Activated naive CD4-positive, alpha-beta T cell (primary cell): ENCODE measurements at places on chromosomes 6 and 20.

DNA sequence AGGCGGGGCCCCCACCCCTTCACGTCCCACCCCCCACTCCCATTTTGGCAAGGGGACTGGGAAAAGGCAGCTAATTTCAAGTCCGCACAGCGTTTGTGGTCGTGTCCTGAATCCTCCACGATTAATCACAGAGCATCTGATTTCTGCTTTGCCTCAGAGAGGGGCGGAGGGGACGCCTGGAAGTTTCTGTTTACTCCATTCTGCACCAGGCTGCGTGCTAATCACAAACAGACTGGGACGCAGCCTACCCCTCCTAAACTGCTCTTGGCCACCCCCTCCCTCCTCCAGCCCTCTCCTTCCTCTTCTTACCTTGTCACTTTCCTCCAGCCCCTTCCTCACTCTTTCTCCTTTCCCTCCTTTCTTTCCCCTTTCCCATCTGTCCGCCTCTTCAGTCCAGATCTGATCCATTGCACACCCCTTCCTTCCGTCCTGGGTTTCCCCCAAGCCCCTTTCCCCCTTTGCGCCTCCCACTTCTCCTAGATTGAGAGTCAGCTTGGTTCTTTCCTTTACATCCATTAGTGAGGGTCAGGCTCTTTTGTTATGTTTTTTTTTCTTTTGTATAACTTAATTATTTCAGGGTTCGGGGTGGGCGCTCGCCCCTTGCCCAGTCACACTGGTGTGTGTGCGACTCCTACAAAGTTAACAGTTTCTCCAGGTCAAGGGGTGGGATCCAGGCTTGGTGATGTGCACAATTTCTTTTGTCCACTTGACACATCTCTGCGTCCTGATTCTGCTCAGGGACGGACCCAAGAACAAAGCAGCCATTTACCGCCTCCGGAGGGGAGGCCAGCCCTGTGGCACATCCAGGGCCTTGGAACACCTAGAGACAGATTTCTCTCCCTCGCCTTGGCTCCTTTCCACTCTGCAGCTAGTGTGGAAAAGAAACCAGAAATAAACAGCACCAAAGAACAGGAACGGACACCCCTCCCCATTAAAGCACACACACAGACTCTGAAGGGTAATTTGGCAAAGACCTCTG, 520 bp upstream of the RIPOR3 start:
- DNase-seq = no peak

GRCh38 chr6:144745439-144745838, 460.3 kb downstream of the UTRN start:
- DNase-seq = no peak

DNA sequence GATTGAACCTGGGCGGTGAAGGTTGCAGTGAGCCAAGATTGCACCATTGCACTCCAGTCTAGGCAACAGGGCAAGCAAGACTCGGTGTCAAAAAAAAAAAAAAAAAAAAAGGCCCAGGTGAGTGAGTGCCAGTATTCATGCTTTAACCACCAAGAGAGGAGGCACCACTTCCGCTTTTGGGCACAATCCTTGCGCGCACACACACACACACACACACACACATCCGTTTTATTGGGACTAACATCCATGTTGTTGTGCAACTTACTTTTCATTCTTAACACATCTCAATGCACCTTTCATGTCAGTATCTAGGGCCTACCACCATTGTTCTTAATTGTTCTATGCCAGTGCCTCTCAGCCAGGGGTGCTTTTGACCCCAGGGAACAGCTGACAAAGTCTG, 263.0 kb downstream of the CDC5L start:
- DNase-seq = no peak

GRCh38 chr6:4885341-4885933, 109.2 kb downstream of the CDYL start:
- no peak for DNase-seq

GRCh38 chr6:139981768-139982181, 607.3 kb upstream of the CITED2 start:
- no peak for DNase-seq

- DNase-seq = no peak
These were observed 336.6 kb downstream of the PREX1 start for GRCh38 chr20:48490961-48491831.

- no peak for DNase-seq
These were observed 180.7 kb downstream of the EPHA7 start for GRCh38 chr6:93238632-93239031.

GRCh38 chr6:156391061-156391672, 386.0 kb upstream of the ARID1B start:
- DNase-seq = no peak

- no peak for DNase-seq
These were observed 69.5 kb upstream of the SULF2 start for GRCh38 chr20:47854687-47855212.

GRCh38 chr20:19764207-19764606, 6.1 kb downstream of the RIN2 start:
- no peak for DNase-seq

DNA sequence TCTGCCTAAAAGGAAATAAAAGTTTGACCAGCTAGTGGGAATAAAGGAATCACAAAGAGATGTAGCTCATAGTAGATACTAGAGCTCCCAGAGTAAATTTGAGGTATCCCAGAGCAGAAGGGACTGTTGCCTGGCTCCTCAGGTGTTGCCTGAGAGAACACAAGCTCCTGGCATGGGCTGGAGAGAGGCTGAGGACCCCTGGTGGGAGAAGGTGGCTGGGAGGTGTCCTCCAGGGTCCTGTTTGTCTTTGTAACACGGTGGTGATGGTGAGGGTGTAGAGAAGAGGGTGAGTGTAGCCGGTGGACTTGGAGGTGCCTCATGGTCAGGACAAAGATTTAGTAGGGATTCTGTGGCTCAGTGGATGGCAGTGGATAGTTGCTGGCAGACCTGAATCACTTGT, 28.1 kb upstream of the NNAT start:
- DNase-seq = no peak

- no peak for DNase-seq
These were observed 152.1 kb downstream of the TFAP2C start for GRCh38 chr20:56781108-56781739.

DNA sequence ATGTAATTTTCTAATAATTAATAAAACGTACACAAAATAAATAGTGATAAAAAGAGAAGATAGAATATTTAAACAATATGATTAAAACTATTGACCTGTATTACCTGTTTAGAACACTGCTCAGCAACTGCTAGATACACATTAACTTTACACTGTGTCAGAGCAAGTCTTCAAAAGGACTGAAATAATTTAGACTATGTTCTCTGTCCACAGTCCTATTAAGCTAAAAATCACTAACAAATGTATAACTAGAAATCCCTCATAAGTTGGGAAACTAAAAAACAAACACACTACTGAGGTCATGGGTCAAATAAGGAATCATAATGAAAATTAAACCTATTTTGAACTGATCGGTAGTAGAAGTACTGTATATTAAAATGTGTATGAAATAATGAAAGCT, 181.7 kb downstream of the QKI start:
- DNase-seq = no peak

DNA sequence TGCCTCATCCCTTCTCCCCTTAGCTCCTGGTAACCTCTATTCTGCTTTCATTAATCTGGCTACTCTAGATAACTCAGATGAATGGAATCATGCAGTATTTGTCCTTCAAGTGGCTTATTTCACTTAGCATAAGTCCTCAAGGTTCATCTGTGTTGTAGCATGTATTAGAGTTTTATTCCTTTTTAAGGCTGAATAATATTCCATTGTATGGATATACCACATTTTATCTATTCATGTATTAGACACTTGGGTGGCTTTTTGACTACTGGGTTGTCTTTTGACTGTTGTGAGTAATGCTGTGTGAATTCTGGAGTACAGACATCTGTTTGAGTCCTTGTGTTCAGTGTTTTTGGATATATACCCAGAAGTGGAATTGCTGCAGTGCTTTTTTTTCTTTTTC, 58.4 kb downstream of the PHF20 start:
- DNase-seq = no peak

DNA sequence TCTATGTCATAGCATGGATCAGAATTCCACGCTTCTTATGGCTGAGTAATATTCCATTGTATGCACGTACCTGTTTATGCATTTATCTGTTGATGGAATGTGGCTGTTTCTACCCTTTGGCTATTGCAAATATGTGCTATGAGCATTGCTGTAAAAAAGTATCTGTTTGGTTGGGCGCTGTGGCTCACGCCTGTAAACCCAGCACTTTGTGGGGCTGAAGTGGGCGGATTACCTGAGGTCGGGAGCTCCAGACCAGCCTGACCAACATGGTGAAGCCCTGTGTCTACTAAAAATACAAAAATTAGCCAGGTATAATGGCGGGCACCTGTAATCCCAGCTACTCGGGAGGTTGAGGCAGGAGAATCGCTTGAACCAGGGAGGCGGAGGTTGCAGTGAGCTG, 182.4 kb downstream of the BCAS1 start:
- DNase-seq = no peak

DNA sequence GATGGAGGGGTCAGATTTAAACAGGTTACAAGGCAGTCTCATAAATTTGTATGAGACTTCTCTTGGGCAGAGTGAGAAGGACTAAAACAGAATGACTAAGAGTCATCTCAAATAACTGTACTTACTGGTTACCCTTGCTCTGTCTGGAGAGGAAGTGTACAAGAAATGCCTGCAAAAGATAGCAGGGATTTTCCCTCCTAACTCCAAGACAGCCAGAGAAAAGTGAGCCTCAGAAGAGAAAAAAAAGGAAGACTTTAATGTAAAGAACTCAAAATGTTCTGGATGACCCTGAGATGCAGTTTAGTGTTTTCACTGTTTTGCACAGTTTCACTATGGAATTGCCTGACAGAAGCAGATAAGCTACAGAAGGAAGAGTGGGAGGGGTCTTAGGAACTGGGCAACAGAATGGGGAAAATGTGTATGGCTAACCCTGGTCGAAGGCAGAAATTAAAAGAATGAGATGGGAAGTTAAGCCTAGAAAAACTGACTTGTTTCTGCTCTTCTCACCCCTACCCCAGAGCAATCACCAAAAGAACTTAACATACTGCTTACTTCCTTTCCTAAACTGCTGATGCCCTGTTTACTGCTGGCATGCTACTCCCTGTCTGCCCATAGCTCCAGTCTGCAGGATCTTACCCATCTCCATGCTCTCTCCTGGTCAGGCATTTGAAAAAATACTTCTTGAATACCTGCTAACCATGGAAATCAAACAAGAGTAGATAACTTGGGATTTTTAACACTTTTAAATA, 98.1 kb upstream of the MARCKS start:
- no peak for DNase-seq

DNA sequence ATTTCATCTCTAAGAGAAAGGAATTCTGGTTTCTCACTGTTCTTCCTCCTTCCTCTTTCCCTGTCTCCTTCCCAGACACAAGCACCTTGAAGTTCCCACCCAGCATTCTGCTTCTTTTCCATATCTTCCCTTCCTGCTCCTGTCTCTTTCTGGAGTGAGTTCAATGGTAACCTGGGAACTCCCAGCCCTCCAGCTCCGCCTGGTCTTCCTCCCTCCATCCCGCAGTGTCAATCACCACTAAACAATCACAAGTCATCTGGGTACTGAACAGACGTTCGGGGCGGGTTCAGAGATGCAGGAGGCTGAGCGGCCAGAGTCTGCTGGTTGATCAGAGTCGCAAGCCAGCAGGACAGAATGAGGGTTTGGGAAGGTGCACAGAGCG, 7.7 kb downstream of the TTBK1 start:
- no peak for DNase-seq

DNA sequence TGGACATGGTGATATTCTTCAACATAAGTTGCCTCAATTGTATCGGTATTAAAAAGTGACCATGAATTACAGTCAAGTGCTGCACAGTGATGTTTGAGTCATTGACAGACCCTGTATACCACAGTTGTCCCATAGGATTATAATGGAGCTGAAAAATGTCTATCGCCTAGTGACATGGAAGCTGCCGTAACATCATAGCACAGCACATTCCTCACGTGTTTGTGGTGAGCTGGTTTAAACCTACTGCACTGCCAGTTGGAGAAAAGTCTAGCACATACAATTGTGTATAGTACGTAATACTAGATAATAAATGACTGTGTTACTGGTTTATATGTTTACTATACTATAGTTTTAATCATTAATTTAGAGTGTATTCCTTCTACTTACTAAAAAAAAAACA, 150.2 kb downstream of the CDH26 start:
- DNase-seq = no peak

- DNase-seq = no peak
These were observed 4.2 kb upstream of the PHIP start for GRCh38 chr6:79082304-79082703.

GRCh38 chr20:45857882-45858216, 435 bp downstream of the ZSWIM3 start:
- no peak for DNase-seq

GRCh38 chr6:35419417-35419816, 32.7 kb upstream of the FANCE start:
- no peak for DNase-seq

DNA sequence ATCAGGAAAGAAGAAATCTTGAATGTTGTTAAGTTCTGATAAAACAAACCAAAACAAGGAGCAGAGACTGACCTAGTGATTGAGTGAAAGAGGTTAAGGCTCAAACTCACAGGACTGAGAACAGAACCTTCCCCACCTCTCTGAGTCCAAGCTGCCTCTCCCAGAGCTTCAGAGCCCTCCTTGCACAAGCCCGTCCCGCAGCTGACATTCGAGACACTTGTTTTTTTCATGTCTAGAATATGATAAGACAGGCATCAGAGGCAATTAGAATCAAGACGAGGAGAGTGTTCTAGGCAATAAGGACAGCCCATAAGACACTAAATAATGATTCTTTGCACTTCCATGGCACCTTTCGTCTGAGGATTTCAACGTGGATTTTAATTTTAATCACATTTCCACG, 140.6 kb downstream of the PXDC1 start:
- DNase-seq = no peak

DNA sequence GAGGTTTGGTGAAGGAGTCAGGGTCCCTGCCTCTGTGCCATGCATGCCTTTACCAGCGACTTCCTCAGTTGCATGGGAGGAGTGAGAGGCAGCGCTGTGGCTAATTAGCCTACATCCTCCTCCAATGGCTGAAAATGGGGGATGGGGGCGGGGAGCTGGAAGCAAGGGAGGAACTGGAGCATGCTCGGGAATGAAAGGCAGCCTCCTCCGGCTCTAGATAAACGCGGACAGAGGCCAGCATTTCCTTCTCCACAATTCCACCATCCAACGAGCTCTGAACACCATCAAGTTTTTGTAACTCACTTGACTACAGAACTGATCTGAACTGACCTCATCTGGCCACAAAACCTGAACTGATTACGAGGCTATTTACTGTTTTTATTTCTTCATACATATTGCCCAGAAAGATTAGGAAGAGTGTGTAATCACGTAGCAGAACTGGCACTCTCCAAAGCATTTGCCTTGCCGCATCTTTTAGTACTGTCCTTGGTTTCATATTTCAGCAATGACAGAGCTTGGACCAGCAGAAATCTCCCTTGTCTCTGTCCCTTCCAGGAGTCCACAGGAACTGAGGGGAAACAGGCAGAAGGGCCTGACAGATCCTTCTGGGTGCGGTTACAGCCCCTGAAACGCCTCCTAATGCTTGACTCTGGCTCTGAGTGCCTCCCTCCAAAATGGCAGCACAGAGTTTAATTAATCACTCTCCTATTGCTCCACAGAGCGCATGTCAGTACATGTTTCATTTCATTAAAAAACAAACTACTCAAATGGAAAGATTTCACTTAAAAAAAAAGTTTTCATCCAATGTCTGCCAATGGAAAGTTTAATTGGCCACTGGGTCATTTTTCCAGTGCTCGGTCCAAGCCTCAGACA, 58.2 kb upstream of the TRAF3IP2 start:
- DNase-seq = no peak
